ENCODE measurements at places on chromosomes 6 and 20.

- no peak for DNase-seq
Observed at GRCh38 chr6:78089531-78089930, 436.7 kb downstream of the MEI4 start.

DNA sequence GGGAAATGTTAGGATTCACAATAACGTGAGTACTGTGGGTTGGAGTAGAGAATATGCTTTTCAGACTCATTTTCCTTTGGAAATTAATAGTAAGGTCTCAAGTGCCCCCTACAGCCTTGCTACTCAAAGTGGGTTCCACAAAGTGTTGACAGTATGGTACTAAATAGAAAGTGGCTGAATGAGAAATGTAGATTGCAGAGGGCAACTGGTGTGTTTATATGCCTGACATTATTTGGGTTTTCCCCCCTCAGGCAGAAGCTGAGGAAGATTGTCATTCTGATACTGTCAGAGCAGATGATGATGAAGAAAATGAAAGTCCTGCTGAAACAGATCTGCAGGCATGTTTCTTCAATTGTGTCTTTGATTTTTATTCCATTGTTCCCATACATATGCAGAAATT lies 5.6 kb downstream of the FBXO9 start:
- no peak for DNase-seq

DNA sequence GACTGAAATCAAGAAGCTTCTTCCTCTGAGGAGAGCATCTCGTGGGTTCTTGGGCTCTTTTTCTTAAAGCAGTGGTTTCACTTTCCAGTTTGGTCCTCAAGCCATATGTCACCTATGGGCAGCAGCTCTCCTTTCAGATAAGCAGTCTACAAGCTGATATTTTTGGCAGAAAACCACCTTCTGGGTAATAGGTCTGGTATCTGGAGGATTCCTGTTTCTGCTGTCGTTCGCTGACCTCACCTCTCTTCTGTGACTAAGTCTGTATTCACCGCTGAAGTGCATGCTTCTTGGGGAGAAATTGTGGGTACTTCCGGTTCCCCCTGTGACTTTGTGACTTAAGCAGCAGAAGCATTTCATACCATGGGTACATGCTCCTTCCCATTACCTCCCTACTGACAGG lies 193.6 kb downstream of the EDN1 start:
- no peak for DNase-seq

DNA sequence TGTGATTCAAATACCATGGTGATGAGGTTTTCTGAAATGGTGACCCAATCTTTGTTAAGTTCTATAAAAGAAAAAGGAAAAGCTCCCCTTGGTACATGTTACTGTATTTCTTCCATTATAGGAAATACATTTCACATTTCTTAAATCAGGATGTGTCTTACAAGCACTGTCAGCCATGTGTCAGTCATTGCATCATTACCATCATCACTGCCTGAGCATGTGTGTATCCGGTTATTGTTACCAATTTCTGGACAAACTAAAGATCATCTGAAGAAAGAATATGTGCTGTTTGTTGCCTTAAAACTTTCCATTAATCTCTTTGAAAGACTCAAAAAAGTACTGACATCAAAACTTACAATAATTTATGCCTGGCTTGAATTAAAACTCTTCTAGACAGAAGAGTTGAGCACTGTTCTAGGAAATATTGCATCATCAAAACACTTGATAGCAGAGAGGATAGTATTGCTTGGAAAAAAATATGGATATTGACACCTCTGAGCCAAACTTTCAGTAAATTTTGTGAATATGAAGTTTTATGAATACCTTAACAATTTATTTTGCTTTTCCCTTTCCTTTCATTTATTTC lies 7.1 kb upstream of the TSPYL1 start:
- DNase-seq, result no peak

- DNase-seq, result no peak
Observed at GRCh38 chr6:139519571-139520031, 145.2 kb upstream of the CITED2 start.

- no peak for DNase-seq
Observed at GRCh38 chr20:35129647-35130069, 17.5 kb downstream of the EDEM2 start.

DNA sequence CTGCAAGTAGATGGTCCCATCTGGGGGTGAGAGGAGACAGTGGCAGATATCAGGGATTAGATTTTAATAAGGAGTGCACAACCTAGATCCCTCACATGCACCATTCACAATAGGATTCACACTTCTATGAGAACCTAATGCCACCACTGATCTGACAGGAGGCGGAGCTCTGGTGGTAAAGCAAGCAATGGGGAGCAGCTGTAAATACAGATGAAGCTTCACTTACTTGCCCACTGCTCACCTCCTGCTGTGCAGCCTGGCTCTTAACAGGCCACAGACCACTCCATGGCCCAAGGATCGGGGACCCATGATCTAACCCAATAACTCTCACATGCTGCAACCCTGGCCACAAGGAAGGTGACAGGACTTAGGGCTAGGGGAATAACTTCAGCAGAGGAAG lies 75.4 kb downstream of the ZNF133 start:
- no peak for DNase-seq

- no peak for DNase-seq
Observed at GRCh38 chr6:133312006-133312405, 70.8 kb downstream of the EYA4 start.

GRCh38 chr6:14084388-14084787 lies 33.2 kb upstream of the CD83 start:
- DNase-seq, result no peak

- no peak for DNase-seq
Observed at GRCh38 chr6:90008189-90008907, 114.1 kb downstream of the GJA10 start.

DNA sequence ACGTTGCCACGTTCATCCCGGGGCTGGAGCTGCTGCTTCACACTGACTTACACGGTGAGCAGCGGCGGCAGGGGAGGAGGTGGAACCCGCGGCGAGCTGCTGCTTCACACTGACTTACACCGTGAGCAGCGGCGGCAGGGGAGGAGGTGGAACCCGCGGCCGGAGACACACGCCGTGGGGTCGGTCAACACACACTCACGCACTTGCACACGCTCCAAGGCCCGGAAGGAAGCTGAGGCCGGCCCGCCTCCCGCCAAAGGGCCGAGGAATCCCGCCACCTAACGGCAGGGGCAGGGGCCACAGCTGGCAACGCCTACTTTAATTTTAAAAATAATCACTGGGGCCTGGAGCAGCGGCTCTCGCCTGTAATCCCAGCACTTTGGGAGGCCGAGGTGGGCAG lies 94.4 kb upstream of the FOXC1 start:
- DNase-seq, result no peak

GRCh38 chr20:34367155-34367554 lies 4.1 kb downstream of the ITCH start:
- DNase-seq, result no peak

DNA sequence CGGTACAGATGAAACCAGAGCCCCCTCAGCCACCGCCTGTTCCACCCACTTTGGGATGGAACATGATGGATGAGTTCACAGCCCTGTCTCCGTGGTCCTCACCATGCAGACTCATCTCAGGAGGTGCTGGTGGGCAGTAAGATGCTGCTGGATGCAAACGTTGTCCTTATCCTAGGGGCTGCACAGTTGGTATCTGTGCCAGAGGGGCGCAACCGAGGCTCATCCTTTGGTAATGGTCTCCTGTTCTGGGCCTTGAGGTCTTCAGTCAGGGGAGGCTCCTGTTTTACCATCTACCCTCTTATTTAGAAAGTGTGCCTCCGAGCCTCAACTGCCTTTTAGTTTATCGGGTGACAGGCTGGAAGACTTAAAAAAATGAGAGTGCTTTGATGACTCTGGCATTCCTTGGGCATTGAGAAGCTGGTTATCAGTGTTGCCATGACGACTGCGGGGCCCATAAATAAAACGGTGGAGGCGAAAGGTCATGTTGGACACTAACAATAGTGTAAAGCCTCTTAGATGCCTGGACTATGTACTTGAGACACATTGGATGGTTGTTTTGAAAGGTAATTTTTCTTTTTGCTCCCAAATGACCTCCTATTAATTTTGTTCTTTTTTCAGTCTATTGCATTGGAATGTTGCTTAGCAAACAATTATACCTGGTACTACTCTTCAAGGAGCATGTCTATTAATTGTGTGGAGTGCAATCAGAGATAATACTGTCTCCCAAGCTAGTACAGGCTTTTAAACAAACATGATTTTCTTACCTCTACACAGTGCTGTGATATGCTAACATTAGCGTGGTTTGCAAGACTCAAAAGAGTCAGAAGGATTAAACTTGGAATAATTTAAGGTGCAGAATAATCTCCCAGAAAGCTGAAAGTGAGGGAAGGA lies 74.2 kb upstream of the DSP start:
- no peak for DNase-seq

GRCh38 chr6:37607944-37608343 lies 89.7 kb downstream of the MDGA1 start:
- DNase-seq, result no peak

- DNase-seq, result no peak
Observed at GRCh38 chr6:31038559-31038958, 28.3 kb downstream of the MUC22 start.

DNA sequence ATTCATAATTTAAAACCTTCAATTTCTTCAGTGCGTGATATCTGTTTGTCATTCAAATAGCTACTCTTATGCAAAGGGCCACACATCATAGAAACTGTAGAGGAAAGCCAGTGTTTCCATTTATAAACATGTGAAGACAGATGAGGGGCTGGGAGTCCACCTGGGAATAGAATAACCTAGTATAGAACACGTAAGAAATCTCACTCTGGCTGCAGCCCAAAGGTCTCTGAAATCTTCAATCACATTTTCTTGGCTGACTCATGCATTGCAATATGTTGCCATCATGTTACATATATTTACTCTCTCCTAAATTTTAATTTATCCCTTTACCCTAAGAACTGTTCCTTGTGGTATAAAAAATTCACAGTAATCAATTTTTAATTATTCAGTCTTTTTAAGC lies 123.2 kb downstream of the ELOVL4 start:
- no peak for DNase-seq

- DNase-seq, result no peak
Observed at GRCh38 chr6:53702316-53702715, 36.8 kb upstream of the KLHL31 start.

GRCh38 chr20:45957021-45957941 lies 14.7 kb downstream of the ZNF335 start:
- DNase-seq, result no peak
